ENCODE measurements at places on chromosomes 3 and 15. TPM values are rescaled to one million over a fixed set of nuclear protein-coding genes. Genes with fewer than 3 reads are reported as not detected.

DNA sequence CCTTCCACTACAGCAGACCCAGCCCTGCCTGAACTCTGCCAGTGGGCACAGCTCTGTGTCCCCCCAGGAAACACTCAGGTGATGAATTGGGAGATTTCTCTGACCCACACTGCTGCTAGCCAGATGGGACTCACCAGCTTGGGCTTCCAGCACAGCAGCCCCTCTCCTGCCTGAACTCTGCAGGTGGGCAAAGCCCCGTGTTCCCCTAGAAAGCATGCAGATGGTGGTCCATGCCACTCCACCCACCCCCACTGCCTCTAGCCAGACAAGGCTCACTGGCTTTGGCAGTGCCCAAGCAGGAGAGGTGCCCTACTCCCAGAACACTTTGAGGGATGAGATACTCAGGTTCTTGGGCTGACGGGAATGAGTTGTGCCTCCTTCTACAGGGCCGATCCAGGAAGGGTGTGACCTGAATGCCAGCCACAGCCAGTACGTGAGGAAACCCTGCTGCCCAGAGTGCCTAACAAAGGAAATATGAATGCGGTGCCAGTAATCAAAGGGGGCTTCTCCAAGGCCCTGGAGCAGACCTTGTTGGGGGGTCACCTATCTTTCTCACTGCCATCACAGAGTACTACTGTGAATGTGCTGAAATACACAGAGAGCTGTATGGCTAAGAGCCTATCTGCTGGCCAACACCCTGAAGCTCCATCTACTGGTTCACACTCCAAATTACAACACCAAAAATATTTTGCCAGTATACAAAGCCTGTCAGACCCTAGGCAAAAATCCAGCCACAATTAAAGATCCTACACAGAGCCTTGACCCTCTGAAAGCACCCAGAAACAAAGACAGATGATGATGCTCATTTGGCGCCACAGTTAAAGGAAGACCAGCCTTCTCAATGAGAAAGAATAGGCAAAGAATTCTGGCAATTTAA lies 61.9 kb downstream of the BTLA start:
- DNase-seq = no peak

DNA sequence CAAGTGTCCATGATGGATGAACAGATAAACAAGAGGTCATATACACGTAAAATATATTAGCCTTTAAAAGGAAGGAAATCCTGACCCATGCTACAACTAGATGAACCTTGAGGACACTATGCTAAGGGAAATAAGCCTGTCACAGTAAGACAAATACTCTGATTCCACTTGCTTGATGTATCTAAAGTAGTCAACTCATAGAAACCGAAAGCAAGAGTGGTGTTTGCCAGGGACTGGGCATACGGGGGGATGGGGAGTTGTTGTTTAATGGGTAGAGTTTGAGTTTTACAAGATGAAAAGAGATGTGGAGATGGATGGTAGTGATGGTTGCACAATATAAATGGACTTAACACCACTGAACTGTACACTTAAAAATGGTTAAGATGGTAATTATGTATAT lies 65.4 kb downstream of the C3orf70 start:
- DNase-seq = no peak

DNA sequence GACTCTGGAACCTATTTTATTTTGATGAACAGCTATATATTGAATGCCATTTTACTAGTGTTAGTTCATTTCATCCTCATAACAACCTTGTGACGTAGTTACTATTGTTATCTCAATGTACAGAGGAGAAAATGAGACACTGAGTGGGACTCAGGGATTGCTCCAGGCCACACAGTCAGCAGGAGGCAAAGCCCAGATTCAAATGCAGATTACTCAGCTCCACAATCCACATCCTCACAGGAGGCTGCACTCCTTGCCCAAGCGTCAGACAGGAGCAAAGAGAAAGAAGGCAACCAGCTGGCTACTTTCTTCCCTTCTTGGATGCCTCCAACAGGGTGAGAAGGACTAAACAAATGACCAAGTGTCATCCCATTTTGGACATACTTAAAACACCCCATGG lies 92.0 kb upstream of the CCDC54 start:
- DNase-seq = no peak

- DNase-seq = no peak
Observed at GRCh38 chr15:76335307-76336253, 993 bp upstream of the ISL2 start.

- DNase-seq = no peak
Observed at GRCh38 chr3:112958811-112959560, 15.9 kb downstream of the CD200R1 start.

- DNase-seq = no peak
Observed at GRCh38 chr3:61803983-61804382, 242.6 kb downstream of the PTPRG start.

GRCh38 chr3:34634939-34635338 lies 836.5 kb downstream of the PDCD6IP start:
- no peak for DNase-seq

DNA sequence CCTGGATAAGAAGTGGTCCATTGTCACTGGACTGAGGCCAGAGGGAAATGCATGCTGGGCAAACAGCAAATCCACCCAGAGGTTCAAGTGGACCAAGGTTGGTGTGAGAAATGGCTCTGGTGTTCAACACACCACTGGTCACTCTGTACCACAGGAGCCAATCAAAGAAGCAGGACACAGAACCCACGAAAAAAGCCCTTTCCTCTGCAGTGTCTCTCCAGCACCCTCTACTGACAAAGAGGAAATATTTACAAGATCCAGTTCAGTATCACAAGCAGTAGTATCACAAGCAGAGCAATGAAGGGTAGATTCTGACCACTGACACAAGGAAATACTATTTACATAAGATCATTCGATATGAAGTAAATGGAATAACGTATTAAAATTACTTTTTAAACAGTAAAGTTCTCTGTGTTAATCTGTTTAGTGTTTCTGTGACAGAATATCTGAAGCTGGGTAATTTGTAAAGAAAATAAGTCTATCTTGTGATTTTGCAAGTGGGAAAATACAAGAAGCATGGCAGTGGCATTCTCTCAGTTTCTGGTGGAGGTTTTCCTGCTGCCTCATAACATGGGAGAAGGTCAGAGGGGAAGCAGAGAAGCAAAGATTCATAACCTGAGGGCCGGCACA lies 390.7 kb downstream of the EFHB start:
- DNase-seq = no peak

DNA sequence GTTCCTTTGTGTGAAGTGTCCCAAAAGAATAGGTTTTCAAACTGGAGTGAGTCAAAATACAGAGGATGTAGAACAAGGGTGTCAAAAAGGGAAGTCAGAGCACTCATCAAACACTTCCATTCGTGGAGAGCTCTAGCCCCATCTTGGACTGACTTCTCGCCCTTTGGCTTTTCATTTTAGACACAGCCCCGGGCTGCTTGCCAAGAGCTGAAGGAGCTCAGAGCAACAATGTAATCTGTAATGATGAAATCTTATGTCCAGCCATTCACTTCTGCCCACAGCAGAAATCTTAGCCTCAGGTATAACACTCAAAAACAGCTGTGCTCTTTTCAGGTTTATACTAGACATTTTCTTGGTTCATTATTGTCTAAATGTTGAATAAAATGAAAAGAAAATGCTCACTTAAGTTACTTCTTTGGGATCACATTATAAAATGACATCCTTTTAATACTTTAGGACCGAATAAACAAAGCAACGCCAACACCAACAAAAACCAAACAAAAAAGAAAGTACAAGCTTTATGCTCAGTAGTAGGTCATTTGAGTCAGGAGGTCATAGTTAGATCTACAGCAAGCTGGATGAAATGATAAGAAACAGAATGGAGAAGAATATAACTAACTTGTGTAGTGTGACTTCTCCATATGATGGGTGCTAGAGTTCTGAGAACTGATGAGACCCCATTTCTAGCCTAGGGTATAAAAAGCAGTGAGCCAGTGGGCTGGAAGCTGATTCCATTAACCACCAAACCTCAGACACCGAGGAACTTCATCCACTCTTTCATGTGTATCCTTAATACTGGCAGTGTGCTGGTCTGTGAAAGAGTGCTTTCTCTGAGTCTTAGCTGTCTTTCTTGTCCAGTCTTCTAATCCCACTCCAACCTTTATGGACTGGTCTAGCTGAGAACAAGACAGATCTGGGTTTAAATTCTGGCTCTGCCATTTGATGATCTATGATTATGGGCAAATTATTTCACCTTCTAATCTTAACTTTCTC lies 131.8 kb upstream of the SLC7A14 start:
- DNase-seq = no peak

GRCh38 chr15:70517194-70517590 lies 246.2 kb downstream of the UACA start:
- no peak for DNase-seq

DNA sequence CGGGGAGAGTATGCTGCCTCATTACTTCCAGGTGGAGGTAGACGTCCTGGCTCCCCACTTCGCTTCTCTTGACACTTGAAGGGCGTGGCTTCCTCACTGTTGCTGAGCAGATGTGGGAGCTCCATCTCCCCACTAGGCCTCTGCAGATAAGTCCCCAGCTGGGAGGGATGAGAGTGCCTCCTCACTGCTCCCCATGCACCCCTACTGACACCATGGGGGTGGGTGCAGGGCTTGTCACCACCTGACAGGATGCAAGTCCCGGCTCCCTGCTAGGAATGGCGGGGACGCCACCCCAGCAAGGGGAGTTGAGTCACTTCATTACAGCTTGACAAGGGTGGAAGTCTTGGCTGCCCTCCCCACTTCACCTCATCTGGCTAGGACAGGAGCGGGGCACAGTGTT lies 36.8 kb upstream of the ATG7 start:
- no peak for DNase-seq

GRCh38 chr3:143000528-143000927 lies 842 bp upstream of the U2SURP start:
- DNase-seq = no peak

- no peak for DNase-seq
Observed at GRCh38 chr3:52350981-52351761, 35.1 kb downstream of the DNAH1 start.

The HIGD2B gene
- not detected for total RNA-seq

The SKOR1 gene
- 0.43 TPM for total RNA-seq

The THBS1 gene
- total RNA-seq = 184 TPM

The P3H2 gene
- 11.4 TPM for total RNA-seq

The ZMYND10 gene
- total RNA-seq = 2.2 TPM

The ZNF385D gene
- total RNA-seq = 25.8 TPM

The NRG4 gene
- total RNA-seq = not detected

The WDR49 gene
- total RNA-seq = 0.32 TPM

The IL5RA gene
- 0.60 TPM for total RNA-seq

The SNURF gene
- 39.3 TPM for total RNA-seq

The LCTL gene
- total RNA-seq = not detected

The XXYLT1 gene
- total RNA-seq = 8.8 TPM

Data from mucosa of gallbladder (tissue), 1 donor.